HT1080 (cell line): ENCODE measurements at places on chromosomes 13 and 19. TPM values are rescaled to one million over a fixed set of nuclear protein-coding genes. Genes with fewer than 3 reads are reported as not detected.

Gene KLK15
- not detected in 2 replicates for total RNA-seq

Gene MTMR6
- total RNA-seq: 17.3 and 21.2 TPM in 2 replicates

Gene VAV1
- total RNA-seq: not detected in 2 replicates

Gene HSD17B14
- total RNA-seq: not detected in 2 replicates

Gene SKA3
- total RNA-seq: 34.5 and 46.0 TPM in 2 replicates

Gene EHD2
- 28.4 and 36.2 TPM in 2 replicates for total RNA-seq

Gene NKPD1
- total RNA-seq: not detected in 2 replicates

Gene ZIC2
- total RNA-seq: 2.4 and 4.4 TPM in 2 replicates

Gene DLL3
- total RNA-seq: 0.80 and 1.2 TPM in 2 replicates

Gene SYNE4
- not detected in 2 replicates for total RNA-seq

Gene TLE6
- not detected in 2 replicates for total RNA-seq

Gene ZNF560
- 0.47 and 0.94 TPM in 2 replicates for total RNA-seq

Gene ZNF587
- total RNA-seq: 8.1 and 8.2 TPM in 2 replicates
